Inflammatory macrophage (primary cell): ENCODE measurements at places on chromosomes 5 and 9.

DNA sequence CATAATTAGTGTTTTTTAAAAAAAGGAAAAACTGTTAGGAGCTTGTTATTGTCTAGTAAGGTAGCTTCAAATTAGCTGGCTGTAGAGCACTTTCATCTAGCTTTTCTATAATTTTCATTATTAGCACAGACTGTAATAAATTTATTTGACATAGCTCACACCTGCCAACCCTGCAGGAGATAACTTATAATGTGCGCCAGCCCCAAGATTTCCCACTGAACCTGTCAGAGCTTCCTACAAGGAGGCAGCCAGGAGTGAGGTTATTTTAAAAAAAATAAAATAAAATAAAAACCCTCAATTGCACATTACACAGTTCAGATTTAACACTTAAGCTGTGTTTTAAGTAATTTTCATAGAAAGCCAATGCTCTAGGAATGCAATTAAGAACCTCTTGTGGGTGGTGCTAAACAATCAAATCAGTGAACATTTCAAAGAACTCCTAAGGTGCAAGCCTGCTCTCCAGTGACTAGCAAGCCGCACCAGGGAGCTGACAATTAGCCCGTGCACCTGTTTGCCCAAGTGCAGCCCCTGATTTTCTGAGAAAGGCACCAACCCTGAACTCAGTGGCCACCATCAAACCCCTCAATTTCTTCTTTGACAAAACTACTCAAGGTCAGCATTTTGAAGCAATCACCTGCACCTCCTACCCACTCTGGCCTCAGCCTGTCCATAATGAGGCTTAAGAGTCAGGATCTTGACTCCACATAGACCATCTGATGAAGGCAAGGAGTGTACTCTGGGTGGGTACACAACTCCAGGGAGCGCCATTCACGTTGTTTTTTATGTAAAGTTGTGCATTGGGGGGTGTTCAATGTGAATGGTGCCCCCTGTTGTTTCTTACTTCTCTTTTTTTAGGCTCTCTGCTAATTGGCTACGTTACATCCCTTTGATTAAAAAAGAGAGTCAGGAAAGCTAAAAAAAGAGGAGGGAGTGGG is 385.3 kb upstream of the WWC1 start:
- no peak for DNase-seq

DNA sequence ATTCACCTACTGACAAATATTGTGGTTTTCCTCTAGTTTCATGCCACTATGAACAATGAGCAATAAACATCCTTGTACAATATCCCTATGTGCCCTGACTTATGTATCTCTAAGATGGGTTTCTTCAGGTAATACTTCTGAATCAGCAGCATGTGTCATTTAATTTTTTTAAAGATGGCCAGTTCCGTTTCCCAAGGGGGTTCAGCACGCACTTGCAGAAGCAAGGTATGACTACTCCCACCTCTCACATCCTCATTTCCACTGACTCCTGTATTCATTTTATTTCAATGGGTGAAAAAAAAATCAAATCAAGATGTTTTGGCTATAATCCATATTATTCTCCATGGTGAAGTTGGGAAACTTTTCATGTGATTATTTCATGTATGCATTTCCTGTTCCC is 14.7 kb upstream of the ADAMTS19 start:
- no peak for DNase-seq

DNA sequence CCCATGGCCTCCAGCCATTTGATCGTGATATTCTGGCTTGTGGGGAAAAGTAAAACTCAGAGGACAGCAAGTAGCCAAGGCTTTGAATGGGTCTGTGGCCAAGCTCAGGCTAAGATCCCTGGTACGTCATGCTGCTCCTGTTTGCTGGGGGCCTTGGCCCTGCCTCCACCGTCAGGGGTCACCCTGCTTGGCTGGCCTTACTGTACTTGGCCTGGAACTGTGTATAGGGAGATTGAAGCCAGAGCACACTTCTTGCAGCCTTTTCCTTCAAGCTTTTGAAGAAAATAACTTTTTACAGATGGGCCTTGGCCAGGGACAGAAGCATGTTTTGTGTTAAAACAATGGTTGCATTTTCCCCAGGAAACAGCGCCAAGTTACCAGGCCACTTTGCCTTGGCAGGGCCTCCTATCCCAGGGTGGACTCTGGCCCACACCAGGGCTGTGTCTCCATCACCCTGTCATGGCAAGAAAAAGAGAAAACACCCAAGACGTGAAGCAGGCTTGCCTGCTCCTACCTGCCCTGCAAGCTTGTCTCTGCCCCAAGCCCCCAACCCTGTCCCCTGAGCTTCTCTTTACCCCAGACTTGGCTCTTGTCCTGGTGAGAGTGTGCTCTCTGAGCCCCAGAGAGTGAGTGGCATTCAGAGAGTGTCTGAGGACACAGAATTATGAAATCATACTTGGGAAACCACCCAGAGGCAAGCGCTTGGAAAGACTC is 286.9 kb downstream of the GADD45G start:
- DNase-seq = no peak

DNA sequence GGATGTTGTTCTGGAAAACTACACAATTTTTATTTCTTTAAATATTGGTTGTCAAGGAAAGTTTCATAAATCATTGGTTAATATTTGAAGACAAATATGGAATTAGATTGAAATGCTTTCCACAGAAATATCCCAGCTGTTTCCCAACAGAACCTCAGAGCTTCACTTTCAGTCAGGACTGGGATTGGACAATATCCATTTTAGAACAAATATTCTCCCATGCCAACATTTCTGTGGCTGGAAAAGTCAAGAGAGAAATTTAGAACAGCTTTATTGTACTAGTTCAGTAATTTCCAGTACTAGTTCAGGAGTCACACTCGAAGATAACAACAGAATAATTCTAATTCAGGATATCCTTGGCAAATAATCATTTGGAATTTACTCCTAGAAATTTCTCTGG is 116.1 kb upstream of the TUT7 start:
- no peak for DNase-seq

DNA sequence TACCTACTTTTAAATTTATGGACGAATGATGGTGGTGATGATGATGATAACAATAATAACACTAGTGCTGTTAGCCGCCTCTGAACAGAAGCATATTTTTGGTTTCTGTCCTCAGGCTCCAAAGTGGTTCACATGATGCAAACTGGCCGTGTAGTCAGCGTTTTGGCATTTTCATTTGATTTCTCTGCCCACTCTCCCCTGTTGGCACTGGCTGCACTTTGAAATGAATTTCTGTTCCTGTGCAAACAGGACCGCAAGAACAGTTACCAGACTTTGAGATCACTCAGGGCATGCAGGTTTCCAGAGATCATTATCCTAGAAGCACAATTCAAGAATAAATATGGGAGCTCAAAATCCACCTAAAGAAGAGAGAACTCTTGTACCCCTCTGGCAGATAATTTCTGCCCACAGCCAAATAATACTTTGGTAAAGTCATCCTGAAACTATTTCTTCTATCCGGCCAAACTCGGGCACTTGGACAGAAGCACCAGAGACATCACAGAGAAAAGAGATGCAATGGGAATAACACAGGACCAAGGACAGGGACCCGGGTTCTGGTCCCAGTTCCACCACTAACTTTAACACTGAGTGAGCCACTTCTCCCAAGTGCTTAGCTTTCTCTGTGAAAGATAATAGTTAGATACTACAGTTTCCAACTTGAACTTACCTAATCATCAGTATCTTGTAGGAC is 201.7 kb upstream of the PTGER4 start:
- DNase-seq = no peak

- DNase-seq = no peak
Observed at GRCh38 chr9:116144555-116144954, 9.0 kb upstream of the PAPPA start.

GRCh38 chr5:75405296-75405695 is 68.3 kb downstream of the HMGCR start:
- DNase-seq = no peak

GRCh38 chr9:15416880-15417279 is 5.8 kb upstream of the SNAPC3 start:
- DNase-seq = peak; percentile 45

DNA sequence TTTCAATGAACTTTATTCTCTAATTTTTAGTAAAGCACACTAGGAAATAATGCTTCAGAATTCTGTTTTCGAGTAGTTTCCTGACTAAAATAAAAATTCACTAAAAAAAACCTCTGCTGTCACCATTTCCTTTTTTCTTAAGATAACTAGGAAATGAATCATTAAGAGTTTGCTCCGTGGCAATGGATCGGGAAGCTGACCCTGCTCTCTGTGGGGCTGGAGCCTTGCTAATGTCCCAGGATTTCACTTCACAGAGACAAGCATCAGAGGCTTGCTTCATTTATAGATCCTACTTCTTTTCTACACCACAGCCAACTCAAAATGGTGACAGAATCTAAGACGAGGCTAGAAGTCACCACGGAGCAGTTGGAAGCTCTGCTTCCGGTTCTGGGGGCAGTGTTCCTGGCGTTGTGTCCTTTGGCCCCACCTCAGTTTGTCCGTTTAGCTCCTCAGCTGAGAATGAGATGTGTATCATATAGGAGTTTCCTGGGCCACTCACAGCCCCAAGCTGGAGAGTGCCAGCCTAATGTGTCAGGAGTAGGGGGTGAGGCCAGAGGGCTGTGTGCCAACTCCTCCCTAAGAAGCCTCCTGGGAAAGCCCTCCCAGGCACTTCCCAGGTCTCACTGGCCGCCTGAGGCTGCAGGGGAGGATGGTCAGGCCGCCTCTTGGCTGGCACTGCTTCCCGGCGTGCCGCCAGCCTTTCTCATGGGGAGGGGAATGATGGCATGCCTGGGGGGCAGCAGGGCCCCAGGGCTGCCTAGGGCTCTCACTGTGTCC is 19.6 kb downstream of the TENT4A start:
- peak; percentile 59 for DNase-seq

DNA sequence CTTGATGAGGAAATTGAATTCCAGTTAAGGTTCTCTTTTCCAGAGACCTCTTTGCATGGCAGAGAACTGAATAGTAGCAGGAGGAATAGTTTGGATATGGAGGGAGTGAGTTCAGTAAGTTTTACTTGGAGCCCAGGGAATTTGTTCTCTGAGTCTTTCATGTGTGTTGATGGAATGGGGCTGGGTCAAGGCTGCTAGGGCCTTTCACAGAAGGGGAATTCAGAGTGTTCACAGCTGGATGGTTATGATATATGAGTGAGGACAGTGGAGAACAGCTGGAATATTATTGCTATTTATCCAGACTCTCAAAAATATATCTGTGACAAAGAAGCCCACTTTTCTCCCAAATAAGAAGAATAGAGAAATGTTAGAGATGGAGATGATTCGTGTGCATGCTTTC is 372.8 kb downstream of the PLK2 start:
- no peak for DNase-seq

DNA sequence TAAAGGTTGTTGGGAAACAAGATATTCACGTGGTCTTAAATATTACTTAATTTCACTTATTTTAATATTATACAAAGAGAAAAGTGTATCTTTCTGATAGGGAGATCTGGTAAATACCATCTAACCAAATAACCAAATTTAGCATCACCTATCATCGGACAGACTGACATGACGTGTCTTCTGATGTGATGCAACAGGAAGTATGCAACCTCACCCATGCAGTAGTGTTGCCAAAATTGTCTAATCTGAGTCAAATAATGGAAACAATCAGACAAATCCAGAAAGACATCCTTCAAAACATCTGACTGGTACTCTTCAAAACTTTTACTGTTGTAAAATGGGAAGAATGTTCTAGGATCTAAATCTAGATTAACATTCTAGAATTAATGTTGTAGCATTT is 148.0 kb downstream of the FGF1 start:
- DNase-seq = peak; percentile 7

DNA sequence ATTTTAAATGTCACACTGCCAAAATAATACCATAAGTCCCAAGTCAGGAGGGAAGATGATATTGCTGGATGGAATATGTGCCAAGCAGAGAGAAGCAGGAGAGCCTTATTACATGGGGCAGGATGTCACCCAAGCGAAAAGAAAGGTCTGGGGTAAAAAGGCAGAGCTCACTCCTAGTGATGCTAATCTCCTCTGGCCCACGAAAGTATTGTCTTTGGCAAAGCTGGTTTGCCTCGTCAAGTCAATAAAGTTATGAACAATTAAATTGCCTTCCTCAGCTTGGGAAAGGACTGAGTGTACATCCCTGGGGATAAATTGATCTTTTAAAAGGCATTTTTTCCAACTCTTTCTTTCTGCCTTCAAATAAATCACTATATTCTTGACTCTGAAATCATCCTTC is 220.6 kb downstream of the DMAC1 start:
- no peak for DNase-seq

DNA sequence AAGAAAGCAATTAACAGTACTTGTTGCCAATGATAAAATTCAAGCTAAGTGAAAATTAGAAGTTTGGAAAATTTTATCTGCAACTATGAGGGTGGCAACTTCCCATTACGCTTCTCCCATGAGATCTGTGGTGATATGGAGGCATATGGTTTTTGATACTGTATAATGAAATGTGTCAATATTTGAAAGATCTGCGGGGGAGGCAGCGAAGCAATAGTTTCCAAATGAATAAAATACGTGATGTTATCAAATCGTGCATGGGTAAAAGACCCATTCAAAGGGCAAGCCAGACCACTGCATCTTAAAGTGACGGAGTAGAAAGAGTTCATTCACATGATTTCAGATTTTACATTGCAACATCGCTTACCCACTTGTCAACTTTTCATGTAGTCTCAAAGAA is 20.9 kb upstream of the BOD1 start:
- no peak for DNase-seq

- DNase-seq = no peak
Observed at GRCh38 chr9:115240676-115241075, 122.7 kb upstream of the TNC start.

- peak; percentile 46 for DNase-seq
Observed at GRCh38 chr5:80341016-80341775, 21.4 kb downstream of the SPZ1 start.

GRCh38 chr9:21974722-21975409 is 19.3 kb downstream of the CDKN2A start:
- peak; percentile 60 for DNase-seq

DNA sequence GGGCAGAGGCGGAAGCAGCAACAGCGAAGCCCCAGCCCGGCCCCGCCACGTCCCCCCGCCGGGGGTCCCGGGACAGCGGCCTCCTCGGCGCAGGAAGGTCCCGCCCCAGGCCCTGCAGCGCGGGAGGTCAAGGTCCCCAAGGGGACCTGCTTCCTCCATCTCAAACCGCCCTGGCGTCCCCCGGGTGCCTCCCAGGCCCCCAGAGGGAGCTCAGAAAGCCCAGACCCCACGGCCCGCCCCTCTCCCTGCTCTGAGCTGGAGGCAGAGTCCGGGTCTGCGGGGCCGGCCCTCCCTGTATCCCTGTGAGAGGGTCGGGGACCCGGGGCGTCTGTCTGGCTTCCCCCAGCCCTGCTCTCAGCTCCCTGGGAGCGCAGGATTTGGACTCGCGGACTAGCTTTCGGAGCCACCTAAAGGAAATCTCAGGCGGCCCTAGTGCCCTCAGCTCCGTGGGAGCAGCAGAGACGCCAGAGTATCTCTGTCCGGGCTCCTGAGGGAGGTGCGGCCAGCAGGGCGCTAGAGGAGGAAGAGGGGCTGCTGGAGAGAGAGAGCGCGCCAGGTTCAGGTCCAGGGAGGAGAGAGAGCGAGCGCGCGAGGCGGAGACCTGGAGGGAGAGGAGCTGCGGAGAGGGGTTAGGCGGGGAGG is 30.7 kb downstream of the EXOC3 start:
- no peak for DNase-seq

GRCh38 chr9:14158136-14158813 is 155.7 kb downstream of the NFIB start:
- no peak for DNase-seq

GRCh38 chr9:126860757-126861466 is 473 bp downstream of the ZBTB34 start:
- peak; percentile 42 for DNase-seq
